SIG-M5 (cell line): ENCODE measurements at places on chromosomes 13 and 19.

DNA sequence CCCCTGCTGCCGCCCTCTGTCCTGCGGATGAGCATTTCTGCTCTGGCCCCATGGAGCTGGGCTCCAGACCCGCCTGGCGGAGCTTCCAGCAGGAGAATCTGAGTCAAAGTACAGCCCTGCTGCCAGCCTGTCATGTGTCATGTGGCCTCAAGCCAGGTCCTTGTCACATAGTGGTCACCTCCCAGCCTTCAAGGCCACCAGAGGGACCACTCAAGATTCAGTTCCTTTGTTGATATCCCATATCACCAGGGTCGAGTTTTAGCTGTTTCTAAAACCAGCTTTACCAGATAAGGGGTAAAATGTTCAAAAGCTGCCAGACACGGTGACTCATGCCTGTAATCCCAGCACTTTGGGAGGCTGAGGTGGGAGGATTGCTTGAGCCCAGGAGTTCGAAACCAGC lies 13.4 kb downstream of the THOP1 start:
- no peak for DNase-seq

DNA sequence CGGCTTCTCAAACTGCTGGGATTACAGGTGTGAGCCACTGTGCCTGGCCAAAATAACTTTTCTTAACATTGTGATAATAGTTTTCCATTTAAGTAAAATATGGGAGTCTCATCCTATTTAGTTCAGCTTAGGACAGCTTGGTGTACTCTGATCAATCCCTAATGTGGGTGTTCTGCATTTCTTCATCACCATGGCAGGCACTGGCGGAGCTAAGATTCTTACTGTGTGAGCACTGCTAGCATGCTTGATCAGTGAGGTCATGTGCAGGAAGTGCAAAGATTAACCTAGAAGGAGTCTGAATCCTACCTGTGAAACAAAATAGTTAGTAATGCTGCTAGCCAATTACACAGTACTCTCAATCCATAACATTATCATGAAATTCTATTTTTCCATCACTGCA lies 1684.2 kb upstream of the SLC10A2 start:
- no peak for DNase-seq

- DNase-seq, result peak; percentile 19
Observed at GRCh38 chr13:100573121-100573520, 15.5 kb downstream of the GGACT start.

GRCh38 chr13:24747248-24748060 lies 16.5 kb upstream of the RNF17 start:
- DNase-seq, result no peak

DNA sequence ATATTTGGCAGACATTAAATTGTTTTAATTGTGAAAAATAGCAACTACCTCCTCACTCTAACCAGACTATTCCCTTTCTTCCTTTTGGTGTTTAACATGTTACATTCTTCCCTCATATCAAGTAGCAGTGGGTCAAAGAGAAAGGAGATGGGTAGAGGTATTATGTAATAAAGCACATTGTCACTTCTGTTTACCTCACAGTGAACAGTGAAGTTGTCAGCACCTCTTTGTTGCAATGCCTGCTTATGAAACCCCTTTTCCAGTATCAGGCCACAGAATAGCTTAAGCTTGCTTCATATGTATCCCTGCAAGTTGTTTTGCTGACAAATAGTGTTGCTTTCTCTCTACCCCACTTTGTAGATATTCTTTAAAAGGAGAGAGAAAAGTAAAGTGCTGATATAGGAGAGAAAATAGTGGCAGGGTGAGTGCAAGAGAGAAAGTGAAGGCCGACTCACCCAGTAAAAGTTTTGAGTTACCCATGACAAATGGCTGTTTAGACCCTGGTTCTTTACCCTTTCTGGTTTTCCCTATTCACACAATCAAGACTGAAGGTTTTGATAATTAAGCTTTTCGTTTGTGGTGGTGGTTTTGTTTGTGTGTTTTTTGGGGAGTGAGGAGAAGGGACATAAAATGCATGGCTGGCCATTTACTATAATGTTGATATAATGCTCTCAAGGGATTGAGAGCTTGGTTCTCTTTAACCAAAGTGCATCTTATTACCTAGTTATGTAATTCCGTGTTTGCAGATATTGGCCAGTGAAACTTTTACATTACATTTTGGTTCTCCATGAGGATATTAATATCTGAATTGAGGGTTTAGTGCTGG lies 3.7 kb downstream of the ITM2B start:
- DNase-seq, result peak; percentile 62

DNA sequence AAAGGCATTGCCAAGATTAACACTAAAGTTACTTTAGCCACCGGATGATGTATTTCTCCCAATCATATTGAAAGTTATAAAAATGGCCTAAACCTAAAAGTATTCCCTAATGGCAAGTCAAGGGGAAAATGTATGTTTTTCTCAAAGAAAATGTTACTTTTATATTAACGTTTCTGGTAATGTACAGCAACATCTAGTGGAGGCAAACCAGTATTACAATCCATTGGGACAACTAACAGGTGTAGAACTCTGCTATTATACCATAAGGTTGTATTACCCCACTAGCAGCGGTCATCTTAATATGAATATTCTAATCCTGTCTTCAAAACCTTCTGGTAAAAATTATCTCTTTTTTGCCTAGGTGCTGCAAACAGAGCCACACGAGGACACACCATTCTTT lies 69.2 kb downstream of the ZNF100 start:
- no peak for DNase-seq

DNA sequence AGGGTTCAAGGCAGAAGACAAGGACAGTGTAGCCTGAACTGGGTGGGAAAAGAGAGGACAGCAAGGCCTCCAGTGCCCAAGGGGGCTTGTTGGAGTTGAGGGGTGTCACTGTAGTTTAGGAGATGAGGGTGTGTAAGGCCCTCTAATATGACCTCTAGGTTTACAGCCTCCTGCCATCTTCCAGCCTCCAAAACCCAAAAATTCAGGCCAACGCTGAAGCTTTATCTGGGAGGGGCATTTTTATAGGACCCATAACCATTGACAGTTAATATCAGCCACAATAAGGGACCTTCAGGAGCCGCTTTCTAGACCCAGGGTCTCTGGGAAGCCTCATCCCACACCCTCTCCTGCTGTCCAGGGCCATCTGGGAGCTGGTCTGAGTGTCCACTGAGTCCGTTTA lies 2.8 kb downstream of the KLF1 start:
- no peak for DNase-seq

DNA sequence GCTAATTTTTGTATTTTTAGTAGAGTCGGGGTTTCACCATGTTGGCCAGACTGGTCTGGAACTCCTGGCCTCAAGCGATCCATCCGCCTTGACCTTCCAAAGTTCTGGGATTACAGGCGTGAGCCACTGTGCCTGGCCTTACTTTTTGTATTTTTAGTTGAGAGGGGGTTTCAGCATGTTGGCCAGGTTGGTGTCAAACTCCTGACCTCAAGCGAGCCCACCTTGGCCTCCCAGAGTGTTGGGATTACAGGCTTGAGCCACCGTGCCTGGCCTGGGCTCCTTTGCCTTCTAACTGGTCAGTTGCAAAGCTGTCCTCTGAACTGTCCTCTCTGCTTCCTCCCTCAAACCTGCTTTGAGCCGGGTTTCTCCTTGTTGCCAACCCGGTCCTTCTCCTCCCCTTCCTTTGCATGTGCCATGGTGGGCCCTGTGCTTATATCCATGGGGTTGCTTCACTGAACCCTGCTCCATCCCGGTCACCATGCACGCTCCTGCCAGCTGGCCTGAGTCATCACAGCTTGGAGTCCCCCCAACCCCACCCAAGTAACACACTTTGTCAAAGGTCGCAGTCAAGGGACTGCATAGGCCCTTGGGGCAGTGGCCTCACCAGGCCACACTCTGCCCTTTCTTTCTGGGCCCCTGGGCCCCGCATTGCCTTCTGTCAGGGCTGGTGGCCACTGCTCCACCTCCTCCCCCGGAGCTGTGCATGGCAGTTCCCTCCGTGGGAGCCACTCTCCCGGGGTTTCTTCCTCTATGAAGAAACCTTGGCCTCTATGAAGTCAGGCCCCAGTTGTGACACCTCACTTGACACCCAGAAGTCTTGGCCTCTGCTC lies 21.2 kb downstream of the WTIP start:
- DNase-seq, result no peak

DNA sequence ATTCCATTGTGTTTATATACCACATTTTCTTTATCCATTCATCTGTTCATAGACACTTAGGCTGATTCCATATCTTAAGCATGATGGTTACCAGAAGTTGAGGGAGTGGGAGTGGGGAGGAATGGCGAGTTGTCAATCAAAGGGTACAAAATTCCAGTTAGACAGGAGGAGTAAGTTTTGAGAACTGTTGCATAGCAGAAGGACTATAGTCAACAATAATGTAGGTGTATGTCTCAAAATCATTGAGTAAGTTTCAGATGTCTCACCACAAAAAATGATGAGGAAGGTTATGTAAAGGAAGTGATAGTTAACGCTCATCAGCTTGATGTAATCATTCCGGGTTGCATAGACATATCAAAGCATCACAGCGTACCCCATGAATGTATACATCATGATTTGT lies 4.6 kb upstream of the UBL3 start:
- DNase-seq, result no peak

DNA sequence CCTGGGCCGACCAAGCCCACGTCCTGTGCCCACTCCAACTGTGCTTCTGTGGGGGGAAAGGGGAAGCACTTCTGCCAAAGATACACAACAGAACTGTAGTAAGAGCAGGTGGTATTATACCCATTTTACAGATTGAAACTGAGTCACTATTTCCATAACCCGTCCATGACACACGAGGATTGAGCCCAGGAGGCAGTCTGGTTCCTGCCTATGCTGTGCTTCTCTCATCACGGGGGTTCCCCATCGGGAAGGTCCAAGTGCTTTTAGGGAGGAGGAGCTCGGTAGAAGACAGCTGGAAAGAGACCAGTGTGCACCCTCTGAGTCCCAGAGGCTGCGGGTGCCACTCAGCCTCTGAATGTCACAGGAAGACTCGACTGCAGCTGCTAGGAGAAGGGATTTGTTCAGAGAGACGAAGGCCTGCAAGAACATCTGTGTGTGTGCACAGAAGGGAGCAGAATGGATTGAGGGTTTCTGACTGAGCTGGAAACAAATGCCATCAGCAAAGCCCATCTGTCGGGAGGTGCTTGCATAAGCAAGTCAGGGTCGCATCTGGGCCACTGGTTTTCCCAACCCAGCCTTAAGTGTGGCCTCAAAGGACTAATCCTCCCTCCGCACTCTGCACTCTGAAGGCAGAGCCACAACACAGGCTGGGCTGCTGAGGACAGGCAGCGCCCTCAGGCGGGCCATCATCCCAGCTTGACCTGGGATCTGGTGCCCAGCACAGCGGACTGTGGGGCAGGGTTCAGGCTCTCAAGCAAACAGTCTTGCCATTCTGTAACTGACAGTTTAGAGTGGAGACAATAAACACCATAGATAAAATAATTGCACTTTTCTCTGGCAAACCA lies 150.0 kb downstream of the DPF1 start:
- DNase-seq, result no peak

GRCh38 chr19:33686687-33687480 lies 65.1 kb downstream of the CHST8 start:
- no peak for DNase-seq

DNA sequence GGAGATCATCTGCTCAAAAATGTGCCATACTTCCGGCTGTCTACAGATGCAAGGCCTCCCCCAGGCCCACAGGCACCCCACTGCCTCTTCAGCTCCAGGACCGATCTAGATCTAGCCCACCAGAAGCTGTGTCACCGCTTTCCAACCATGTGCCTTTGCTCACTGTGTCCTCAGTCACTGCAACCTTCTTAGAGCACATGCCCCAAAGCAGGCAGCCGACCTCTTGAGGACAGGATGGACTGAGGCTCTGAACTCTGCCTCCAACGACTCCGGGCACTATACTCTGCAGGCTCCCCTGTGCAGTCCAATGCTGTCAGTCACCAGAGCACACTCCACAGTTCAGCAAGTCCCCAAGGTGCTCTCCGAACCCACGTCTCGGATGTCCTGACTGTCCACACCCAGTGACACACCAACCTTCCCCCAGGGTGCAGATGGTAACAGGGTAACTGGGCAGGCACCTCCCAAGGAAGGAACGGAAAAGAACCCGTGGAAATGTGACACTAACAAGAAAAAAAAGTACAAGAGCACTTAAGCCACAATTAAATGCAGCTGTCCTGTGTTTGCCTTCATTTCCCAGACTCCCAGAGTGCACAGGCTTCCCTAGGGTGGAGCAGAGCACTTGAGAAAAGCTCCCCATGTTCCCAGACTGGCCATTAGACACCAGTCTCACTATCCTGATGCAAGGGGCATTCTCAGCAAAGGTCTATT lies 4.8 kb downstream of the STK24 start:
- no peak for DNase-seq

GRCh38 chr13:60727140-60727539 lies 330.1 kb downstream of the TDRD3 start:
- no peak for DNase-seq

DNA sequence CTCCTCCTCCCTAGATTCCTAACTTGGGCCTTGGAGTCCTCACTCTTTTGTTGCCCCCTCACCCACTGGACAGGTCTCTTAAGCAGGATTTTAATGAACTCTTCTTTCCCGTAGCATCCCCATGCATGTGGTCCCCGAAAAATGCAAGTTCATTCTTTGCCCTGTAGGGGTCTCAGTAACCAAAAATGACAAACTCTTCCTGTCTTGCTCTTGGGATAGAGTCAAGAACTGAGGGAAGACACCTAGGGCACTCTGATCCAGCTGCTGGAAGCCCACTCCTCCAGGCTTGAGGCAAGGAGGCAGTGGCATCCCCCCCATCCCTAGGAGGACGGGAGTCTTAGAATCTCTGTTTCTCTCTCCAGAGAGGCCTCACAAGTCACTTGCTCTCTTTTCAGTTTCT lies 987.0 kb downstream of the DIAPH3 start:
- DNase-seq, result no peak

DNA sequence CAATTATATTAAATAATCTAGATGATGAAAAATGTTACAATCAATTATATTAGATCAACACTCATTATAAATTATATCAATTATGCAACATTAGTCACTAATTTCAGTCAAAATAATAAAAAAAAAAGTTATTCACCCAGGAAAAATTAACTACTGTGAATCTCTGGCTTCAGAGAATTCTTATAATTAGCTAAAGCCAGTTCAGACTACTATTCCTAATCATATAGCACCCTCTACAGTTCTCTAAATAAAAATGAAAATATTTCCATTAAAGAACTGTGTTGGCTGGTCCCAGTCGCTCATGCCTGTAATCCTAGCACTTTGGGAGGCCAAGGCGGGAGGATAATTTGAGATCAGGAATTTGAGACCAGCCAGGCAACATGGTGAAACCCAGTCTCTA lies 33.0 kb downstream of the XPO4 start:
- DNase-seq, result no peak

- DNase-seq, result no peak
Observed at GRCh38 chr13:96662036-96662435, 332.2 kb downstream of the OXGR1 start.

GRCh38 chr13:97110936-97111335 lies 111.2 kb upstream of the MBNL2 start:
- DNase-seq, result no peak
